ENCODE measurements at places on chromosomes 12 and 14.

DNA sequence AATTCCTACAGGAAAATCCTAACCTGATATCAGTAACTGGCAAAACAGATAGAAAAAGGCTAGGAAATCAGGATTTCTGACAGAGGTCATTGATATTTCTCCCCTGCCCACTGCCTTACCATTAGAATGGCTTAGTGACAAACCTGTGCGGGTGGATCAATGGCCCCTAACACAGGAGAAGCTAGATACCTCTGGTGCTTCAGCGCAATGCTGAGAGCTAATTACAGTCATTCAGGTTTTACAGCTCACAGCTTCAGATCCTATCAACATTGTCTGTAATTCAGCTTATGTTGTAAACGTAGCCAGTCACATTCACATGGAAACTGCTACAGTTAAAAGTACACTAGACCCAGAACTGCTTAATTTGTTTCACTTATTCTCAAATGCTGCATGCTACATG lies 17.4 kb upstream of the SLC10A1 start:
- no peak for DNase-seq

- no peak for DNase-seq
These were observed 75.1 kb downstream of the GLT1D1 start for GRCh38 chr12:128928361-128928760.

GRCh38 chr12:92504594-92504981 lies 198.2 kb upstream of the PLEKHG7 start:
- DNase-seq = no peak

DNA sequence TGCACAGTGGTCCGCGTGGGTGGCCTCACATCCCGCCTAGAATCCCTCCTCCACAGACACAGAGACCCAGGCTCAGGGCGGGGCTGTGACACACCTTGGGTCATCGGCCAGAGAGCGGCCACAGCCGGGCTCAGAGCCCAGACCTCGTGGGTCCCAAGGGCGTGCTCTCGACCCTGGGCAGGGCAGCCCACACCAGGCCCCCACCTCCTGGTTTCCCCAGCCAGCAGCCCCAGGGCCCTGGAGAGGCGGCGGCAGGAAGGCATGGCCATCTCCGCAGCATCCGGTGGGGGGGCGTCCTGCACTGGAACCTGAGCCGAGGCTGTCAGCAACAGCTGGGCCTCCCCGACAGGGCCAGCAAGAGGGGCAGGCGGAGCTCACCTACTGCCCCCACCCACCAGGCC lies 15.2 kb downstream of the JAG2 start:
- DNase-seq = no peak

DNA sequence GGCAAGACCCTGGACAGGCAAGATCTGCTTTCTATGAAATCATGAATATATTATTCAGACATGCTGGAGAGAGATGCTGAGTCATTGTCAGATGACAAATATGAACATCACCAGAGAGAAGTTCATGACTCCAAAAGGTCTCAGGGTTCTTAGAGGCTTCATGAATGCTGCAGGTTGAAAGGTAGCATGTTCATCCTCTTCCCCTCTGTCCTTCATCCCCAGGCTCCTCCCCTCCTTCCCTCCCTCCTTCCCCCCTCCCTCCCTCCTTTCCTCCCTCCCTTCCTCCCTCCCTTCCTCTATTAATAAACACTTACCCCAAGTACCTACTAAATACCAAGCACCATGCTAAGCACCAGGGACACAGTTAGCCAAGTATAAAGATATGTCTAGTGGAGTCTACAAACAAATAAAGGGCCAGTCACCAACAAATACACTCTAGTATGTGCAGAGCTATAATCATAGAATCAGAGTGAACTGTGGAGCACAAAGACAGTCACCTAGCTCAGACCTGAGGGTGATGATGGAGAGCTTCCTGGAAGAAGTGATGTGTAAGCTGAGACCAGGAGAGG lies 46.2 kb downstream of the RPH3A start:
- DNase-seq = no peak

GRCh38 chr14:69863083-69863482 lies 16.1 kb upstream of the SMOC1 start:
- DNase-seq = no peak

GRCh38 chr12:132284827-132285741 lies 44.3 kb downstream of the GALNT9 start:
- no peak for DNase-seq

GRCh38 chr14:64515053-64515452 lies 10.5 kb downstream of the ZBTB1 start:
- DNase-seq = no peak

- DNase-seq = no peak
These were observed 80.9 kb upstream of the FUT8 start for GRCh38 chr14:65331652-65332051.

DNA sequence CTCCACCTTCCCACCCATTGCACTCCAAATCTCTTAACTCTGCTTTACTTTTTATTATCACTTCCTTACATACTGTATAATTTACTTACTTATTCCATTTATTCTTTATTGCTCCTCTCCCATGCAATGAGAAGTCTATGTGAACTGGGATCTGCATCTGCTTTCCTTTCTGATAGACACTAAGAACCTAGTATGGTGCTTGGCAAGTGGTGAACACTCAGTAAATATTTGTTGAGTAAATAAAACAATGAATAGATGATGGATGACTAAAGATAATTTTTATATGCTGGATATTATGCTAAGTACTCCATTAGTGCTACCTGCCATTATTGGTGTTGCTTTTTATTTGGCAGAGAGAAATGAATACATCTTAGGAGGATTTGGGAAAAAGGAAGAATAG lies 151.0 kb downstream of the TPH2 start:
- no peak for DNase-seq

GRCh38 chr12:132847363-132848356 lies 19.0 kb upstream of the GOLGA3 start:
- no peak for DNase-seq

DNA sequence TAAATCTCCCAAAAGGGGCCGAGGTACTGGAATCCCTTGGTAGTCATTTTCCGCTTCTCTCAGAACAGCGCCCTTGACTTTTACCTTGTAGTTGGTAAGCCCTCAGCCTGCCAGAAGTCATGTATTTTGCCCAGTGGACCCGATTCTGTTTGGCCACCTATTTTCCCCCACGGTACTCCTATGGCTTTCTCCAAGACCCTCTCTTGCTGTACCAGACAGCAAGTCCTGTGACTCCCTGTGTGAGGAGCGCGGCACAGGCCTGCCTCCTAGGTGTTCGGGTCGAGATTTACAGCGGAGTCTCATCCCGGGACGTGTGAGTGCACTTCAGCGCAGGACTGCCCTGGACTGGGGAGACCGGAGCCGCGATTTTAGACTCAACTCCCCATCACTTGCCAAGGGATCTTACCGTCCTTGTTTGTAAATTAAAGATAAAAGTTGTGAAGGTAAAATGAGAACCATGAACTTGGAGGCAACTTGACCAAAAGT lies 1.1 kb upstream of the MBD6 start:
- DNase-seq = peak; percentile 52

- peak; percentile 80 for DNase-seq
These were observed 3.9 kb upstream of the LRP1 start for GRCh38 chr12:57124261-57124877.

DNA sequence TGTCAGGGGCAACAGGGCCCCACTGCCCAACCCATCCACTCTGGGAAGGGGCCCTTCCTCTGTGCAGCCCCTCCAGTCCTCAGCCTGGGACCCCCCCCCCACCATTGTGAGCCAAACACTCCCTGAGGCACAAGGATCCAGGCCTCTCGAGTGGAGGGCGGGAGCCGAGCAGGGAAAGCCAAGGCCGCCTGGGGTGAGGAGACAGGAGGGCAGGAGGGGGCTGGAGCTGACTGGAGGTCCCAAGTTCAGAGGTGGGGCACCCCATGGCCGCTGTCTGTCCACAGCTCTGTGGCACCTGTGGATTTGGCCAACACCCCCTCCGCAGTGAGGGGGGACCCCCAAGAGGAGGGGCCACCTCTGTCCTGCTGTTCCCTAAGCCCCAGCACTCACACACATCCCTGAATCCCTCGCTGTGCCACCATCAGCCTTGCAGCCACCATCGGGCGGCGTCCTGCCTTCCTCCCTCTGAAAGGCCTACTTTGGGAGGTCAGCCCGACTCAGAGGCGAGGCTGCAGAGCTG lies 25.4 kb upstream of the C14orf180 start:
- no peak for DNase-seq

DNA sequence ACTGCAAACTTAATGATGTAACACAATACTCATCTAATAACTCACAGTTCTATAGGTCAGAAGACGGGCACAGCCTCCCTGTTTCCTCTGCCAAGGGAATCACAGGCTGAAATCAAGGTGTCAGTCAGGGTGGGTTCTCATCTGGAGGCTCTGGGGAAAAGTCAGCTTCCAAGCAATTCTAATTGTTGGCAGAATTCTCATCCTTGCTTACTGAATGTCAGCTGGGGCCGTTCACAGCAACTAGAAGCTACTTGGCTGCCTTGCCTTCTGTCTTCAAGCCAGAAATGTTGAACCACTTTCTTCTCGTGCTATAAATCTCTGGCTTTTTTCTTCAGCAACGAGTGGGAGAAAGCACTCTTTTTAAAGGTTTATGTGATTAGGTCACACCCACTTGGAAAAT lies 80.1 kb upstream of the PDZRN4 start:
- DNase-seq = no peak

GRCh38 chr14:56235388-56235787 lies 117.2 kb downstream of the PELI2 start:
- DNase-seq = no peak

GRCh38 chr12:94553875-94554274 lies 94.2 kb upstream of the CEP83 start:
- DNase-seq = no peak

DNA sequence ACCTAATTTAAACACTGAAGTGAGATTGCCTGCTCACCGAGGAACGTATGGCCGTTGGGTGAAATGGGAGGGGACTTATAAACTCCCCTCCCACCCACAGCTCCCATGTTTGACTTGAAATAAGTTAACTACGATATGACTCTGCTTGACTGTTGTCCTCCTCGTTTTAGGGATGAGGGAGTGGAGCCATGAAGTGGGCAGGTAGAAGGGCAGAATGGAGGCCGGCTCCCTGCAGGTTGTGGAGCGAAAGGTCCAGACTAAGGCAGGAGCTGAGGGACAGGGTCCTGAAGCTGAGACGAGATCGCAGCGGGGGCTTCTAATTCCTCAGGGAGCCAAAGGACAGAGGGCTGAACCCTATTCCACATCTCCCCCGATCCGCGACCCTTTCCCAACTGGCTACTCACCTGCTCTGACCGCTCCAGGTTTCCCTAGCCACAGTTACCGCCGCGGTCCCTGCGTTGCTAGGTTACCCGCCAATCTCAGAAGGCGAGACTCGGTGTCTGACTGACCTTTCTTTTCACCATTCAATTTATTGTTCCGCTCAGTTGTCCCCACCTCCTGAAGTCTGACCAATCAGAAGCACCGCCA lies 577 bp upstream of the TPCN1 start:
- no peak for DNase-seq

DNA sequence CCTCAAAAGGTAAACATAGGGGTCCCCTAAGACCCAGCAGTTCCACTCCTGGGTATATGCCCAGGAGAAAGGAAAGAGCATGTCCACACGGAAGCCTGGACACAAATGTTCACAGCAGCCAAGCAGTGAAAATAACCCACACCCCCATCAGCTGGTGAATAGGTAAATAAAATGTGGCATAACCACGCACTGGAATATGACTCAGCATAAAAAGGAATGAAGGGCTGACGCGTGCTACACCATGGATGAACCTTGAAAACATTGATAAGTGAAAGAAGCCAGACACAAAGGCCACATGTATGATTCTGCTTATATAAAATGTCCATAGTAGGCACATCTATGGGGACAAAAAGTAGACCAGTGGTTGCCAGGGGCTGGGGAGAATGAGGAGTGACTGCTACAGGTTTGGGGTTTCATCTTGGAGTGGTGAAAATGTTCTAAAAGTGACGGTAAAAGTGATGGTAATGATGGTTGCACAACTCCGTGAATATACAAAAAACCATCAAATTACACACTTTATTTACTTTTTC lies 3.8 kb upstream of the SCARB1 start:
- no peak for DNase-seq

DNA sequence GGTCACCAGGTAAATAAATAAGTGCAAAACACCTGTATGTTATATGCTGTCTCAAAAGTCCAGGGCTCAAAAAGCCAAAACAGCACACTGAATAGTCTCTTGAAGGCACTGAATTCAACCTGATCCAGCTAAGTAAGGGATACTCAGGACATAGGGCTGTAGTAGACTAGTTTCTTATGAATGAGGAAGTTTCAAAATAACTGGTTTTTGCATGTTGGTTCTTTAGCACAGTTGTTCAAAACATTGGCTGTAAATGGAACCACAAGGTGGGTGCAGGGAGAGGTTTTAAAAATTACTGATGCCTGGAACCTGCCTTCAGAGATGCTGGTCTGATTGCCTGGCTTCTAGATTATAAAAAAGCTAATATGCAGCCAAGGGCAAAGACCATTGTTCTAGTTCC lies 34.1 kb downstream of the NDUFA12 start:
- DNase-seq = no peak

GRCh38 chr14:83196236-83196635 lies 1662.6 kb upstream of the SEL1L start:
- no peak for DNase-seq

DNA sequence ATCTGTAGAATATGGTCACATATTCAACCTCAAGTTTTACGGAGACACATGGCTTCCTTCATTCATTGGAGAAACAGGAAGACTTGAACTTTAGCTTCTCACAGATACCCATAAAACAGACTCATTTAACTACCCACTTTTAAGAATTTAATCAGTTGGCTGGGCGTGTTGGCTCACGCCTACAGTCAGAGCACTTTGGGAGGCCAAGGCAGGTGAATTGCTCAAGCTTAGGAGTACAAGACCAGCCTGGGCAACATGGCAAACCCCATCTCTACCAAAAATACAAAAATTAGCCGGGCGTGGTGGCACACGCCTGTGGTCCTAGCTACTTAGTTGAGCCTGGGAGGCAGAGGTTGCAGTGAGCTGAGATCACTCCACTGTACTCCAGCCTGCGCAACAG lies 64.7 kb upstream of the STAC3 start:
- no peak for DNase-seq

GRCh38 chr14:67618617-67619063 lies 1.1 kb upstream of the ARG2 start:
- peak; percentile 33 for DNase-seq

GRCh38 chr12:24839268-24839791 lies 109.6 kb downstream of the BCAT1 start:
- peak; percentile 79 for DNase-seq

GRCh38 chr14:77612011-77612620 lies 4.3 kb downstream of the SPTLC2 start:
- DNase-seq = no peak

DNA sequence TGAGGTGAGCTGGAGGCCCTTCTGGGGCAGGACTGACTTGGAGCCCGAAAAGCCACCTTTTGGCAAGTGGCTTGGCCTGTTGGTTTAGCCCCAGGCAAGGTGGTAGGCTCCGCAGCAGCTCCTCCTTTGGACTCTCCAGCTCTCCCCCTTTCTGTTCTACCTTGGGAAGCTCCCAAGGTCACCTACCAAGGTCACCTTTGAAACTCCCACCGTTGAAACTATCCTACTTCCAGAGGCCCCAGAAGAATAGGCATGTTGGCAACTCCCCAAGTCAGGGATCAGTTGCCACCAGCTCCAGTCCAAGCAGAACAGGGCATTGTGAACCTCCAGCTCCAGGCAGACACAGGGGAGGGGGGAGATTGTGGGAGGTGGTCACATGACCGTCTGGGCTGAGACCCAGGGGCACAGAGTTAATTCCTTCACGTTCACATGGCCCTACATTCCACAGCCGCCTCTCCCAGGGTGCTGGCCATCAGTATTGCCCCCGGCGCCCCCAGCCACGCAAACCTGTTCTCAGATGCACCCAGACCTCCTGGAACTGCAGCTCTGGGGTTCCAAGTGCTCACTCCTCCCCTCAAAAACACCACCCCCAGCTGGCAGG lies 14.4 kb downstream of the IRF2BPL start:
- no peak for DNase-seq
